ENCODE measurements at places on chromosomes 11 and 22.

GRCh38 chr22:19848298-19849224, 6.1 kb downstream of the GNB1L start:
- no peak for DNase-seq

DNA sequence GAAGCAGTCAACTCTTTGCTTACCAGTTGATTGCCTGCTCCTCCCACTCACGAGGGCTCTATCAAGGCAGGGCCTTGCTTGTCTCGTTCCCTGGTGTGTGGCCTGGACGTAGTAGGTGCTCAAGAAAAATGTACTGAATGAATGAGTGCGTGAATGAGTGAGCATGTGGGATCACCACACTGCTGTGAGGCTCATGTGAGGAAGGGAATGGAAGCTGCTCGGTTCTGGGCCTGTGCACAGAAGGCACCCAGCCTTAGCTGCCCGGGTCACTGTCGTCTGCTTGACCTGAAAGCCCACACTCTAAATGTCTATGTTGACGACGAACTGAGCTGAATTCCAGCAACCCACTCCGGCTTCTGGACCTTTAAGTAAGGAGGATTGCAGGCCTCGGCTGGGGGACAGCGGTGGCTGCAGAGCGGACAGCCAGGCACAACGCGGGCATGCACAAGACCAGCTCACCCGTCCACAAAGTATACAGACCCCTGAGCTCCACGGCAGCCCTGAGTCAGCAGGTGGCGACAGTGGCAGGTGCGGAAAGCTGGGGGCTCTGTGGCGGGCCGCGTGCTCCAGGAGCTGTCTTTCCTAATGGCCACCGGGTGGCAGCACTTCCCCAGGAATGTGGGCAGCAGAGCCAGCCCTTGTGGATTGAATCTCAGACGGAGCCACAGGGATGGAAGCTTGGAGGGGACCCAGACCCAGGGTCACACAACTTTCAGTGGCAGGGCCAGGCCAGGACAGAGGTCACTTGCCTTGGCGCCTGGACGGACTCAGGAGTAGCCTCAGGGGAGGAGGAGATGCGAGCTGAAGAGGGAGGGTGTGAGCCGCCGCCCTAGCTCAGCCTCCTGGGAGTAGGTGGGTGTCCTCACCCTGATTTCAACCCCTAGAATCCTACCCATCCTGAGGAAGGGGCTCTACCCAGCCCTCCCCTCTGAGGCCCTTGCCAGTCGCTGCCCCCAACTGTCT, 5.0 kb upstream of the PICK1 start:
- DNase-seq, result peak; percentile 81

DNA sequence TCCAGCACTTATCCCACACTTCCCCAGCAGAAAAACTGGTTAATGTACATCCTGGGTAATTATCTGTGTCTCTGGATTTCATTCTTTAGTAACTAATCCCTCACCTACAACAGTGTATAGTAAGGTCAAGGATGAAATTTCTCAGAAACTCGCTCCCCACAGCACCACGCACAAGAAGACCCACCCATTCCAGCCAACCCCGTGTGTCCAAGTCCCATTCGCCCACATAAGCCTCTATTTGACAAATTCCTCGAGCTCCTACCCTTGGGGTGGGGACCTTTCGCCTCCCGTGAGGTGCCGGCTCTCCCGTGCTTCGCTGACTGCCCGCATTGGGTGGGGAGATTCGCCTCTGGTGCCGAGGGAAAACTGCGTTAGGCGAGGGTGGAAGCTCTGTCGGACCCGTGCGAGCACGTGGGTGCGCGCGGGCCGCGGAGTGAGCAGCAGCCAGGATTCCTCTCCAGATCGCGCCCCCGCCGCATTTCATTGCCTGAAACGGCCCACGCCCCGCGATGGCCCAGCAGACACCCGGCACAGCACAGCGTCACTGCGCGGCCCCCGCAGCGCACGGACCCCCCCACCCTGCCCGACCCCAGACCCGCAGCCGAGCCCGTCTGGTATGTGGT, 866 bp downstream of the EXPH5 start:
- no peak for DNase-seq

DNA sequence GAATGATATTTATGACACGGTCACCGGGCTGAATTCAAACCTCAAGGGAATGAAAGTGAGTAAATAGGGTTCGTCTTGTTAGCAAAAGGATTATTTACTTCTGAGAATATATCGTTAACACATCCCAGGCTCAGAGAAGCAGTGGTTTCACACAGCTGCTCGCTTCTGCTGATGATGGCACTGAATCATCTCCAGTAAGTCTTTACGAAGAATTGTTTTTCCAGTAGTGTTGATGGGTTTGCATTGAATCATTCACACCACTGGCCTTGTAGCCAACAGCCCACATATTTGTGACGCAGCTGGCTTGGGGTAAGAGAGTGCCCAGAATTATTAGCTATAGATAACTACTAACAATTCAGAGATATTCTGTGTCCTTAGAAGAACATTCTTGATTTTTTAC, 236.3 kb downstream of the CADM1 start:
- DNase-seq, result no peak

- no peak for DNase-seq
Observed at GRCh38 chr11:4048340-4048739, 46.3 kb upstream of the RRM1 start.

Data from H1 (cell line).